ENCODE measurements at places on chromosomes 13 and 19.
A peak's percentile ranks its signal among the peaks of the same experiment; 100 is the strongest.

- DNase-seq, result no peak
Measured at GRCh38 chr13:21701460-21701859, 30.6 kb downstream of the FGF9 start.

DNA sequence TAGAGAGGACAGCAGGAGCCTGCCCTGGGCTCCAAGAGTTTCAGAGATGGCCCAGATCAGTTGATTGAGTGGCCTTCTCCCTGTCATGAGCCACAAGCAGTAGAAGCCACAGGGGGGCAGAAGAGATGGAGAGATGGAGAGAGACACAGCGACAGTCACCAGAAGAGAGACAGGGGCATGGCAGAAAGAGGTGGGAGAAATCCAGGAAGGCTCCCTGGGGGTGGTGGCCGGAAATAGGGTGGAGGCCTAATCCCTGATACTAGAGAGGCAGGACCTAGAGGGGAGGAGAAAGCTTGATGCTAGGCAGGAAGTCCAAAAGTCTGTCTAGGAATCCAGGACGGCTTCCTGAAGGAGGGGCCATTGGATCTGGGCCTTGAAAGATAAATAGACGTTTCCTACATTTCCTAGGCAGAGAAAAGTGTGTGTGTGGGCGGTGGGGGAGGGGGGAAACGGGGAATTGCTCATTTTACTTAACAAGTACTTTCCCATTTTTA lies 9.6 kb upstream of the TPM4 start:
- DNase-seq, result peak; percentile 49

DNA sequence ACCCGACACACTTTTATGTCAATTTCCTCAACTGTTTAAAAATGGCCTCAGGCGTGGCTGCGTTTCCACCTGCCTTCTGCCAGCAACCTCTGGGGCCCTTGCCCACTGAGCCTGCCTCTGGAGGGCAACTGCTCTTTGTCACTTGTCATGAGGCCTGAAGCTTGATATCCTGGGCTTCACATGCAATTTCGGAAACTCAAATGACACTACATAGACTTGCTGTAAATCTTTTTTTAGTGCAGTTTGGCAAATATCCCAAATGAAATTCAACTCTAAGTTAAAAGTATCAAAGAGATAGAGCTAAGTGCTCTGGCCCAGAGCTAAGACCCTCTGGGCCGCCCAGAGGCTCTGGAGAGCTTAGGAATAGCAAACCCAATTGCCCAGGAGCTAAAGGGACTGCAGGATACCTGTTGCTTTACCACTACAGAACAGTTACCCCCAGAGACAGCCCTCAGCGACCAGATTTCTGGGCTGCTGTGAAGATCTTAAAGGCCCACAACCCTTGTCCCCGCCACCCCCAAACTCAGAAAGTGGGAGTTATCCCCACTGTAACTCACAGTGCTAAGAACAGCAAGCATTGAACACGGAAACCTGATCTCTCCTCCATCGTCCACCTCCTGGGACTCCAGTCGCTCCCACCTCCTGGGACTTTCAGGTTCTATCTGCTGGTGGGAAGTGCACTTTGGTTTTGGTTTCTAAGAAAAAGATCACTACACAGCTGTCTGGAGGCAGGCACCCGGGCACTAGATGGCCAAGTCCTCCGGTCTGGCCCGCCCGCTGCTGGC lies 19.4 kb downstream of the GJA3 start:
- no peak for DNase-seq

- no peak for DNase-seq
Measured at GRCh38 chr13:93244918-93245280, 18.3 kb downstream of the GPC6 start.

GRCh38 chr19:29485293-29485692 lies 40.5 kb upstream of the VSTM2B start:
- DNase-seq, result no peak

- no peak for DNase-seq
Measured at GRCh38 chr13:27022571-27023311, 148.9 kb downstream of the USP12 start.

GRCh38 chr19:29841209-29841558 lies 29.4 kb downstream of the CCNE1 start:
- DNase-seq, result no peak

GRCh38 chr13:52978989-52979388 lies 49.6 kb upstream of the OLFM4 start:
- no peak for DNase-seq

DNA sequence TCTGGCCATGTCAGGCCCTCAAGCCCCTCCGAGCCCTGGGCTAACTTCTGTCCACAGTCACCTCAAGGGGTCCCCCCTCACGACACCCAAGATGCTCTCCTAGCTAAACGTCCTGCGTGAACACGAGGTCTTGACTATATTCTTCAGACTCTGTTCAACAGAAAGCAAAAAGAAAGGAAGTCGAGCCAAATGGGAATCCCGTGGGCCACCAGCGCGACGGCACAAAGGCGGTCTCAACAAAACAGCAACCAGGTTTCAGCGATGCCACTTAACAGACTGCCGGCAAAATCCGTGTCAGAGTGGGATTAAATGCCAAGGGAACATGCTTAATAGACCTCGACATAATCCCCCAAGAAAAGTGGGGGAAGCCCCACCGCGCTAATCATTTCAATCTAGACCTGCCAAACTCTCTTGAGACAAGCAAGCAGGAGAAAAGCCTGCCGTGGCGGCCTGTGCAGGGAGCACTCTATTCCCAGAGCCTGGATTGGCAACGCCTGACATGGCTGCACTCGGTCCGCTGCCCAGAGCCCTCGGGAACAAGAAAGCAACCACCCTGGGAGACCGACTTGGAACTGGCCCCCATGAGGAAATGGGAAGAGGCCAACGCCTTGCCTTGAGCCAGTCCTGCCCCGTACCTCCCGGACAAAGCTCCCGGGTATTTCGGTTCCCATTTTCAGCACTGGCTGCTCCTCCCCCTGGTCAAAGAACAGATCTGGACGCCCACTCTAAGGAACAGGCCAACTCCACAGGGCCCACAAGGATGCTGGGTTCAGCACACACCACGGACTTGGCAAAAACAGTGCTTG lies 16.0 kb downstream of the ZC3H4 start:
- DNase-seq, result no peak

DNA sequence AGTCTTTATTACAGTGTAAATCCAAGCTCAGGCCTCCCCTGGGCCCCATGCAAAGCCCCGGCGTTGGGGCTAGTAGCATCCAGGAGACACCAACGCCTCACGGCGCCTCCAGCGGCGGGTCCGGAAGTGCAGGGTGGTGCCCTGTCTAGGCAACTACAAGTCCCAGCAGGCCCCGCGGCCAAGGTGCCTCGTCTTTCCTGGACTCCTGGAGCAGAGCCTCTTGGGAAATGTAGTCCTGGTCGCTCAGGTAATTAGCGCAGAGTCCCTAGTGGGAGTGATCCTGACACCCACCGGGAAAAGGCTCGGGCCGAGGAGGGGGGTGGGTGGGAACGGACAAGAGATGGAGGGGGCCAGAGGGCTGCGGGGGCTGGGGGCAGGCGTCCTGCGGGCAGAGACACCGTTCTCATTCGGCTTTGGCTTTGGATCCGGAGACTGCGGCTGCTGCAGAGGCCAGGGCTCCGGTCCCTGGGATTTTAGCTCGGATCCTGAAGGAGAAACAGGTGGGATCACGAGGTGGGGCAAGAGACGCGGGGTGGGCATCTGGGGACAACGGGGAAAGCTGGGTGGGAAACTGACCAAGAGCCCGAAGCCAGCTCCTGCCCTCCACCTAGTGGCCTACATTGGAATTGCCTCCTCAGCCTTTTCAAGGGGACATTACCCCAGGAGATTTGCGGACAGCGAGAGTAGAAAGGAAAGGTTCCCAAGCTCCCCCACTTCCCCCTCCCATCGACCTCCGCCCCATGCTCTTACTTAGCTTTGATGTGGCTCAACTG lies 11.4 kb downstream of the RTN2 start:
- DNase-seq, result peak; percentile 97

DNA sequence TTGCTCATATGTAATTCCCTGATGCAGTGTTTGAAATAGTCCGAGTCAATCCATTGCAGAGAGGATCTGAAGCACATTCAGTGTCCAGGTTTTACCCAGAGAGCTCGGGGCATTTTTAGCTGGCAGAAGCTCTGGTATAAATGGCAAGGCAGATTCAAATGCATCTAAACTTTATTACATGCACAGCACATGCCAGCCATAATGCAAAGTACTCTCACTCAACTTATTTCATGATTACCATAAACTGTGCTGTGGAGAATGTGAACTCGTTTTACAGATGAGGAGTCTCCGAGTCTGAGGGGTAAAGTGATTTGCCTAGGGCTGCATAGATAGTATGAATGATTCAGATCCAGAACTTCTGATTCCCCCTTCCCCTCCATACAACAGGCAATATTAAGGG lies 13.5 kb upstream of the CBY2 start:
- DNase-seq, result no peak

GRCh38 chr19:47758443-47758804 lies 13.1 kb downstream of the NOP53 start:
- DNase-seq, result no peak

All from T follicular helper cell (primary cell).